ENCODE measurements at places on chromosomes 5 and 9.

- DNase-seq: no peak
Measured at GRCh38 chr5:163244445-163244987, 192.9 kb upstream of the CCNG1 start.

DNA sequence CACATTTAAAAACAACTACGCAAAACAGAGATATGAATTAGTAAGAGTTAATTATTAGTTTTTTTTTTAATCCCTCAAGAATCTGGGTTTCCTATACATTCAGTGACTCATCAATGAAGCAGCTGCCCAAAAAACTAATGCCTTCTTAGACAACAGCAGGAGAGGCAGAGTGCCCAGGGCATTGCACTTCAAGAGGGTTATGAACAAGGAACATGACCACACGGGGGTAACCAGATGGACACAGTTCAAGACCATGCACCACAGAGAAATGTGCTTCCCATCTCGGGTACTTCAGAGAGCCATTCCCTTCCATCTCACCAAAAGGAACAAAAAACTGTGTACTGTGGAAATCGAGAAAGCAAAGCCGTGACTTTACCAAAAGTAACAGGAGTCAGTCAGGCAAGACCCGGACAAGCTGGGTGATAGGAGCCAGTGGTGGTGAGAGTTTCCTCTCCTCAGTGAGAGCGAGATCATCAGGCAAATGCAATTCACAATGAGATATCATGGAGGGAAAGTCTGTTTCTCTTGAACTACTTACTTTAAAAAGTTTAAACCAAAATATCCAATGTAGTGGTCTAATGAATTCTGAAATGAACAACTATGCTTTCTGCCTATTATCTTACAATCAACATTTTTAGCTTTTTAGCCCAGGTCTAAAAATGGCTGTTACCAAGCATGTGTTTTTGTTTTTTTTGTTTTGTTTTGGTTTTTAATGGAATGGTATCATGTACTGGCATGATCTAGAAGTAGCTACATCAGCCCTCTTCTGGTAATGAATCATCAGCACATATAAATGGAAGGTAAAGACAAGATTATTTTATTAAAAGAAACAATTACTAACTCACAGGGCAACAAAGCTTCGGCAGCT lies 192.1 kb downstream of the TSSK1B start:
- DNase-seq: no peak

DNA sequence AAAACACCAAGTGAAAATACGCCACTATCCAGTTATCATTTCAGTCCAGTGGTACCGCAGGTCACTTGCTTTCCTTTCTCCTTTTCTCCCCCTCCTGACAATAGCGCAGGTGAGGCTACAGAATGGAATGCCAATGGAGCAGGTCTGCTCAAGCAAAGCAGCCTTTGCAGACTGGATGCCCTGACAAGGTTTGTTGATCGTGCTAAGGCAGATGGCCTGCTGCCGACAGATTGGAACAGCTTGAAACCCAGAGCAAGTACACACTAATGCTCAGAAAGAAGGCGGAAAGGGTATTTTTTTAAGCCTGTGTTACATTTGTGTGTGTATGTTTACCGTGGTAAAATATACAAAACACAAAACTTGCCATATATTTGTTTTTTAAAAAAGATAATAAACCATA lies 19.4 kb downstream of the SPACA9 start:
- no peak for DNase-seq

DNA sequence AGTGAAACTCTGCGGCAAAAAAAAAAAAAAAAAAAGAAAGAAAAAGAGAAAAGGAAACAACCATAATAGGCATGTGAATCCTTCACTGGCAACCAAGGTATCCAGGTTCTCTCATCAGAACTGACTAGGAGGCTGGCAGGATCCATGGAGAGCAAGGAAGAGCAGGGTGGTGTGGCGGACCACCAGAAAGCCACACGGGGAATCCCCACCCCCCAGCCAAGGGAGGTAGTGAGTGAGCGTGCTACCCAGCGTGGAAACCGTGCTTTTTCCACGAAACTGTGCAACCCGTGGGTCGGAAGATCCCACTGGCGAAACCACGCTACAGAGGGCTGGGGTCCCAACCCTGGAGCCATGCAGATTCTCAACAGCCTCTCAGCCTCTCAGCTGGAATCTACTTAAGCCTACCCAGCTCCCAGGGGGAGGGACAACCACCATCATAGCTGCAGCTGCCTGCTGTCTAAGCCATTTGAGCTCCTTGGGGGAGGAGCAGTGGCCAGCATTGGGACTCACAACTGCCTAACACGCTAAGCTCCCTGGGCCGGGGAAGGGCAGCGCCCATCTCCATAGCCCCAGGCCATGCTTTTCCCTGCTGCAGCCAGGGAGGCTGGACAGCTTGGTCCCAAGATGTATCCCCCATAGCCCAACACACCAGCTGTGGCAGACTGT lies 91.6 kb downstream of the PRELID2 start:
- DNase-seq: no peak

DNA sequence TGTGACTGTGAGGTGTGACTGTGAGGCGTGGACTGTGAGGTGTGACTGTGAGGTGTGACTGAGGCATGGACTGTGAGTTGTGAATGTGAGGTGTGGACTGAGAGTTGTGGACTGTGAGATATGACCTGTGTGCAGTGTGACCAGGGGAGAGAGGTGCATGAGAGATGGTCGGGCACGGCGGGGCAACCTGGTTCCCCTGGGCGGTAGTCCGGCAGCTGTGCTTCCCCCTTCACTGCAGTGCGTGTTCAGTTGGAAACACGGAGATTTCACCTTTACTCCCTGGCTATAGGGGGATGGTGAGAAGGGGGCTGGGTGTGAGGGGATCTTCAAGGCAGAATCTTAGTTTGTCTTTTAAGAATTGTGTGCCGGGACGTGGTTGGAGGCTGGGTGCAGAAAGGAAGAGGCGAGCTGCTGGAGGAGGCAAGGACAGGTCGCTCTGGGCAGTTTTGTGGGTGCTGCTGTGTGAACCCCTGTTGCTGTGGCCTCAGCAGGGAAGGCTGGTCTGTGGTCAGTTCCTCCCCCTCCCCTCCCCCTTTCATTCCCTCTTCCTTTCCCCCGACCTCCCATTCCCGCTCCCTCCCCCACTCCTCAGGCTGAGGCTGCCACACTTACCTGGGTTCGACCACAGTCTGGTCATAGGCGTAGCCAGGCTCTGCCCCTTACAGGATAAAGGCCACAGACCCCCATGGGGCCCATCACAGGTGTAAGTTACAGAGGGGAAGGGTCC lies 39.3 kb downstream of the CEP72 start:
- no peak for DNase-seq

DNA sequence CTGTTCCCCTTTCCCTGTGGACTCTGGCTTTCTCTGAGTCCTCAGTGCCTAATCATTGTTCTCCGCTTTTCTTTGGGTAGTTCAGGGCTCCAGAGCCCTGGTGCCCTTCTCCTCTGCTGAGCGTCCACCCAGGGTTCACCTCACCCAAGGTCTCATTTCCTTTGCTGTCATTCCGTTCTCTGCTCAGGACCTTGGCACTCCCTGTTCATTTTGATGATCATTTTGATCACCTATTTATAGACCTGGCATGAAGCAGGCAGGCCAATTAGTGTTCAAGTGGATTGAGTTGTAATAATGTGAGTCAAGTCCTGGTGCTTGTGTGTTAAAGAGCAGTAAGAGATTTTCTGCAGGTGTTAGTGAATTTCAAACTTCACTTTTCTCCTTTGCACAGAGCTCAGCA lies 3.6 kb downstream of the TRIO start:
- DNase-seq: no peak

GRCh38 chr9:20732118-20732517 lies 48.1 kb downstream of the FOCAD start:
- DNase-seq: no peak

DNA sequence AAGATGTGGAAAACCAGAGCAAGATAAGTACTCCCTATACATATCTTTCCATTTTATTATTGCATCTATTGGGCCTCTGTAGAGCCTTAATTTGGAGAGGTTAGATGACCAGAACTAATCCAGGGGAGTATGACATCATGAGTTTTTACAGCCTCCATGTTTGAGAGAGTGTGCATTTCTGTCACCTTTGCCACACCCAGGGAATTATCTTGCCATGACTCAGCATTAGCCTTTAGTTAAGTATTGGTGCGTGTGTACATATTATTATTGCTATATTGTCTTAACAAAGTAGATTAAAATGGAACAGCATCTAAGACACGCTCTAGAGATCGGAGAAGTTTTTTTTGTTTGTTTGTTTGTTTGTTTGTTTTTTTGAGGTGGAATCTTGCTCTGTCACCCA lies 27.6 kb downstream of the DIMT1 start:
- DNase-seq: no peak

GRCh38 chr5:73214996-73215395 lies 42.0 kb downstream of the TMEM174 start:
- no peak for DNase-seq

DNA sequence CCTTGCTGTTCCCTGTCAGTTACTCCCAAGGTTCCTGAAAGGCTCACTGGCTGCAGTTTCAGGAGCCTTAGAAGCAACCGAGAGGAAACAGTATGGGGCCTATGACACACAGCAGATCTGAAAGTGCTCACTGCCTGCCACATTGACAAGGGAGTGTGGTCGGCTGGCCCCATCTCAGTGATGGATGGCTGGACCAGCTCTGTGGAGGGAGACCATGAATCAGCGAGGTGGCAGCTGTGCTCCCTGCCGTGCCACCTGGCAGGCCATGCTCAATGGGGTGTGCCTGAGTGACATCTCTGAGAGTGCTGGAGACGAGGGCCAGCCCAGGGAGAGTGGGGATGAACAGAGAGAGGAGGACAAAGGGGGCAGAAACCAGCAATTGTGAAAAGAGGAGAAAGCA lies 49.1 kb downstream of the DOCK2 start:
- DNase-seq: no peak

DNA sequence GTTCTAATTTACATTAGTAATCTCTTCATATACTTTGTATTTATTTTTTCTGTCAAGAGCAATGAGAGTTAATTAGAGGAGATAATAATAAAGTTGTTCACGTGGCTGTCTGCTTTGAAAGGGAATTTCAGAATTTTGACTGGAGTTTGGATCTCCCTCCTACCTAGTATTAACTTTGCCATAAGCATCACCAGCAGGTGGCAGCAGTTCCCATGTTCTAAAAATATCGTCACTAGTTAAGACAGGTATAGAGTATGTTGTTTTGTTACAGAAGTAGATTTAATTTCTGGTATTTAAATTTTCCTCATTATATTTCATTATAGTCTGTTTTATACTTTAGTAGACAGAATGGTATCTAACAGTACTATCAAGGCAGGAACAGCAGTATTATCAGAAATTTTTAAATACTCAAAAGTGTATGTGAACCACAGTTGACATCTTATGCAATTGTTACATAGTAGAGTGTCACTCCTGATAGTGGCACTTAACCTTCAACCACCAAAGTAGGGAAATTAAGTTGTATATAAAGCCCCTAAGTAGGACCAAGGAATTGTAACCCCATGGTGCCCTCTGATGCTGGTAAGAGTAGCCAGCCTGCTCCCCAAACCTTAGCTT lies 20.4 kb downstream of the GNPDA1 start:
- DNase-seq: peak; percentile 80

GRCh38 chr9:97900738-97901565 lies 21.3 kb downstream of the TRMO start:
- peak; percentile 41 for DNase-seq

DNA sequence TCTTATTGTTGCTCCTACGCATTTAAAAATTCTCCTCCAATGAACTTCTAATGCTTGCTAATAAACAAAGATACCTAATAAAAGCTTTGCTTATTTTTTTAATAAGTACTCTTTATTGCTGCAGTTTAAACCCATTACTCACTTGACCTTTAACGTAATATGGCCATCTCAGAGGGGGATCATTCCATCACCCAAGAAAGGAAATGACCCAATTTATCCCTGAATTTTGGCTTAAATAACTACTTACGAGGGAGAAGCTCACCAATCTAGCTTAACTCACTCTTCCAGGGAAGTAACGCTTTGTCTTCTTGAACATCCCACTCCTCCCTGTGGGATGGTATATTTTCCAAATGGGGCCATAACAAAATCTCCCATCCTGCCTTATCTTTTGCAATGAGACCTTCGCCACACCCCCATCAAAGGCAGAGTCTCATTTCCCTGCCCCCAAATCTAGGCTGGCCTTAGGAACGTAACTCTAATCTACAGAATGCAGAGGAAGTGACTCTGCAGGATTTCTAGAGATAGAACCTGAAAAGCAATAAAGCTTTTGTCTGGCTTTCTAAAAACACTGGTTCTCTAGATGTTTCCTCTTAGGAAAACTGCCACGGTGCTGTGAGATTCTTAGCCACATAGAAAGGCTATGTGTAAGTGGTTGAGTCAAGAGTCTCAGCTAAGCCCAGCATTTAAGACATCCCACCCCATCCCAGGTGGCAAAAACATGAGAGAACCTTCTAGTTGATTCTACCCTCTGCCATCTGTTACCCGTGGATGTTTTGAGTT lies 310.0 kb downstream of the ASTN2 start:
- DNase-seq: no peak

GRCh38 chr5:91332267-91333045 lies 50.7 kb downstream of the ARRDC3 start:
- no peak for DNase-seq

GRCh38 chr5:178685386-178686059 lies 44.9 kb downstream of the ZNF354A start:
- no peak for DNase-seq

GRCh38 chr5:178502401-178503100 lies 87.6 kb downstream of the COL23A1 start:
- DNase-seq: no peak

DNA sequence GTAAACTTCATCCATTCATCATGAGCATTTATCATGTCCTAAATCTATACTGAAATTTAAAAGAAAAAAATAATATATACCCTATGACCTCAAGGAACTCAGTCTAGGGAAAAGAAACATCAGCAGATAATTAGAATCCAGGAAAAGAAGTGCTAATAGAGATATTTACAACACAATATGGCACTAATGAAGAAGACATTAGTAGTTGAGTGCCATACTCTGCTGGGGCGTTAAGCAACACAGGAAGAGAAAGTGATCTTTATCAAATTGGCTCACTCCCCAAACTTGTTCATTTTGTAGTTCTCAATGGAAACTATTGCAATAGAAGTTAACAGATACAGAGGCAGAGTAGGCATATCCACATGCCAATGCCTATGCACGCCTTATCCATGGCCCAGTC lies 27.5 kb downstream of the GABRA6 start:
- DNase-seq: no peak

DNA sequence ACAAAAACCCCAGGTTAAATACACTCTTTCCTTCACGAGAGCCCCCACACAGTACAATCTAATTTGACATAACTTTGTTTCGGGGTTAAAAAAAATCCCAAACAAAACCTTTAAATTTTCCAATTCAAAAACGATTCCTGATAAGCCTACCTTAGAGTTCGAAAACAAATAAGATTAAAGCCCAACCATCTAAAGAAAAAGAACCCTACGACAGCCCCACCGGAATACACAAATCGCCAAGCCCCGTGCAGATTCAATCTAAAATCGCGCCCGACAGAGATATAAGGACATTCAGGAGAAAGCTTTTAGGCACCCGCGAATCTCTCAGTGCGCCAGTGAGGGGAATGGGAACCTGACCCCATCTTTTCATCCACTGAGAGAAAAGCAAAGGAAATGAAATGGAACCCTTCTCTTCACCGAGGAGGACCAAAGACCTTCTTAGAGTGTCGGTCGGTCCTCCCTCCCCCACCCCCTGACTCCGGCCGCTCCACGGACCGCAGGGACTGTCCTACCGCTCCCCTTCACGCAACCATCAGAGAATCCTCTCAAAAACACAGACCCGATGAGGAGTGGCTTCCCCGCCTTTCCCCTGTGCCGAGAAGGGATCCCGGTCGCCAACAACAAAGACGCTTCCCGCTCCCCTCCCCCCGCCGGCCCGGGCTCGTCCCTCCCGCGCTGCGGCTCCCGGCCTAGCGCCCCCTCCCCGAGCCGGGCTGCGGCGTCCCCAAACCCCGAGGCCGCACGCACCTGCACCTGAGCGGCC lies 925 bp downstream of the ABHD17B start:
- peak; percentile 66 for DNase-seq

All from suppressor macrophage (primary cell).